Myocyte (in vitro differentiated cells): ENCODE measurements at places on chromosomes 6 and 20.

DNA sequence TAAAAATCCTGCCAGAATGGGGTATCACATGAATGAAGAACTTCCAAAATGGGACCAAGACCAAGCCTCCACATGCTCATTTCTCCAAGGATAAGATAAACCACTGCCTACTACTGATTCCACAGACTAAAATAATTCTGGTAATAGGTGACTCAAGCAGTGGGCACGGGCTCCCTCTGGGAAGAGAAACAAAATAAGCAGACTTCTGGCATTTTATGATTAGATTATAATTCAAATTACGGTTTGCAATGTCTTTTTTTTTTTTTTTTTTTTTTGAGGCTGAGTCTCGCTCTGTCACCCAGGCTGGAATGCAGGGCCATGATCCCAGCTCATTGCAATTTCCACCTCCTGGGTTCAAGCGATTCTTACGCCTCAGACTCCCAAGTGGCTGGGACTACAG, 16.0 kb downstream of the UQCC1 start:
- peak; percentile 66 for DNase-seq

DNA sequence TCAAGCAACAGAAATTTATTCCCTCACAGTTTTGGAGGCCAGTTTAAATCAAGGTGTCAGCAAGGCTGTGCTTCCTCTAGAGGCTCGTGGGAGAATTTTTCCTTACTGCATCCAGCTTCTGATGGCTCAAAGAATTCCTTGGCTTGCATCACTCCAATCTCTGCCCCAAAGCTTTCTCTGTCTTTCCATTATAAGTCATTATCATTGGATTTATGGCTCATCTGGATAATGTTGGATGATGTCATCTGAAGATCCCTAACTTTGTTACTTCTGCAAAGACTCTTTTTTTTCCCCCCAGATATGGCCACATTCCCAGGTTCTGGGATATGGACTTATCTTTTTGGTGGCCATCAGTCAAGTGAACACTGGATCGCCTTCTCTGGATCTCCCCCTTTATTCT, 146.3 kb upstream of the B3GAT2 start:
- DNase-seq, result no peak

GRCh38 chr6:39566456-39566855, 158.8 kb downstream of the KIF6 start:
- DNase-seq, result no peak

GRCh38 chr20:21529863-21530262, 16.0 kb upstream of the NKX2-2 start:
- no peak for DNase-seq

- DNase-seq, result no peak
Observed at GRCh38 chr6:168156742-168157265, 77.8 kb upstream of the FRMD1 start.

DNA sequence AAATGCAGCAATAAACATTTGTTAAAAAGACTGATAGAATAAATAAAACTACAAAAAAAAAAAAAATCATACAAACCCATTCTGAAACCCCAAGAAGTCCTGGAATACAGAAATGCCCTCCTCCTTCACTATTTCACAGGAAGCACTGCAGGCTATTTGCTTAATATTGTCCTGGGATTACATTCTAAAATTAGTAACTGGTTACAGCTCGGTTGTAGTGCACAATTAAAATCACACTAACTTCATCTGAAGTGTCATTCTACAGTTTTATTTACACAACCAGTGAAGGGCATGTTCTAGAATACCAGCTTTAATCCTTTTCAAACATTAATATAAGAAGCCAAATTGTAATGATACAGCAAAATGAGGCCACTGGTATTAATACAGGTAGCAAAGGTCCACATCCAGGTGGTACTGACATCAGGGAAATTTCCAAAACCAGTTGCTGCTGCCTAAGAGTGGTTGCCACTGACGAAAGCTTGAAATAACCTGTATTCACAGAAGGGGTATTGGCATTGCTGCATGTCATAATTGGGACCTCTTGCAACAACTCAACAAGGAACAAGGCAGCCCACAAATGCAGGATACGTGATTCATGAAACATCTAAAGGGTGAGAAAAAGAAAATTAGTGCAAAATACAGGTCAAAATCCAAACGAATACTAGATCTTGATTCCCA, 26.9 kb downstream of the AKIRIN2 start:
- no peak for DNase-seq

GRCh38 chr20:2292416-2293110, 3.2 kb upstream of the TGM3 start:
- peak; percentile 13 for DNase-seq

GRCh38 chr6:145948328-145948727, 15.8 kb downstream of the SHPRH start:
- DNase-seq, result peak; percentile 8

DNA sequence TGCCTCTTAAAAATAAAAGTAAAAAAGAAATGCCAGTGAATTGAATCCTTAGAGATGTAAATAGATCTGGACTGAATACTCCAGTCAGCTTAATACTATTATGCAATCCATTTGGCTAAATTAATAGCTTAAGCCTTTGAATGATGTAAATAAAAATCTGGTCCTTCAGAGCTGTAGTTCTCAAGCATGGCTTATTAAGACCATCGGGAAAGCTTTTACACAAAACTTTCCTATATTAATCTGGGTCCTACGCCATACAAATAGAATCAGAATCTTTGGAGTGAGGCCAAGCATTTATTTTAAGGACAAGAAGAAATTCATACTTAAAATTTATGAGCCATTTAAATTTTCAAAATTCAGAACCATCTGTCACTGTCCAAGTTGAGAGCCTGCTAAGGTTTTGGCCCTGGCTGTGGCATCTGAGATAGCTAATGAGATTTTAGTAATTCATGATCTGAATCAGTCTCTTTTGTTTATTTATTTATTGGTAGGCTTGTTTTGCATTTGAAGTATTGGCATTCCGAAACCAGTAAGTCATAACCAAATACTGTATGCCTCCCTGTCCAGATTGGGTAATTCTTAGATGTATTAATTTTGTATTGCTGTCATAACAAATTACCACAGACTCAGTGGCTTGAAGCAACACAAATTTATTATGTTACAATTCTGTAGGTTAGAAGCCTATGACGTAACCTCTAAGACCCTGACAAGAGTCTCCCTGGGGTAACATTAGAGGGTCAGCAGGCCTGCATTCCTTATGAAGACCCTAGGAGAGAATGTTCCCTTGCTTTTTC, 228.1 kb upstream of the RAB32 start:
- no peak for DNase-seq

GRCh38 chr6:133951227-133951626, 1.8 kb upstream of the TBPL1 start:
- no peak for DNase-seq

GRCh38 chr6:81979329-81979728, 226.8 kb upstream of the TENT5A start:
- no peak for DNase-seq

- DNase-seq, result no peak
Observed at GRCh38 chr6:7649037-7649810, 59.2 kb downstream of the SNRNP48 start.

DNA sequence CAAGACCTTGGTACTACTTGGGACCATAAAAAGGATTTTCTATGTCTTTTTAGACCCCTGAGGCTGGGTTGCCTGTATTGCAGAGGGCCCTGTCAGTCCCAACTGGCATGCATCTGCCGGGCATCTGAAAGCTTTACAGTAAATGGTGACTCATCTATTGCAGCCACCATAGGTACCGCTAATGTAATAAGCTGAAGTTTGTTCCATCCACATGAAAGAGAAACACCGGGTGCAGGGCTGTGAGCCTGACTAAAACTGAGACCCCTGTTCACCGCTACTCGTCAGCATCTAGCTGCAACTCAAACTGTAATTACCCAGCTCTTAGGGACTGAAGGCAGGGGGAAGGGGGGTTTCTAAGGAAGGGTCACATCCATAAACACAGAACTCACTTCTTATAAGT, 49.5 kb downstream of the TRERF1 start:
- no peak for DNase-seq

DNA sequence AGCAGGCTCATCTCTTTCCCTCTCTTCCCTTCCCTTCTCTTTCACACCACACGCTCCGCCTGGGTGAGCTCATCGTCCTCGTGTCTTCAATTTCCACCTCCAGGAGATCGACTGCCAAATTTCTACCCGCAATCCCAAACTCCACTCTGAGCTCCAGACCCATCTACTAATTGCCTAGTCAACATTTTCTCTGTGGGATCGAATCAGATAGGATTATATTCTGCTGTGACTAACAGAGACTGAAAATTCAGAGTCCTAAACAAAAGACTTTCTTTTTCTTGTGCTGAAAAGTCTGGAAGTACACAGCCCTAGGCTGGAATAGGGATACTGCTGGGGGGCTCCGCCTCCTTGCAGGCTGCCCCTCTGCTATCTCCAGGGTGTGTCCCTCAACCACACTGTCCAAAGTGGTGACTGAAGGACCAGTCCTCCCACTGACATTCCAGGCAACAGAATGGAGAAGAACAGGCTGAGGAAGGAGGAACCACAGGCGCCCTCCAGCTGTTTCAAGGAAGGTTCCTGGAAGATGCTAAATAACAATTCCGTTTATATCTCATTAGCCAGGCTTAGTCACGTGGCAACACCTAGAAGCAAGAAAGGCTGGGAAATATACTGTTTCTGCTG, 5.0 kb upstream of the HSPA12B start:
- peak; percentile 85 for DNase-seq

DNA sequence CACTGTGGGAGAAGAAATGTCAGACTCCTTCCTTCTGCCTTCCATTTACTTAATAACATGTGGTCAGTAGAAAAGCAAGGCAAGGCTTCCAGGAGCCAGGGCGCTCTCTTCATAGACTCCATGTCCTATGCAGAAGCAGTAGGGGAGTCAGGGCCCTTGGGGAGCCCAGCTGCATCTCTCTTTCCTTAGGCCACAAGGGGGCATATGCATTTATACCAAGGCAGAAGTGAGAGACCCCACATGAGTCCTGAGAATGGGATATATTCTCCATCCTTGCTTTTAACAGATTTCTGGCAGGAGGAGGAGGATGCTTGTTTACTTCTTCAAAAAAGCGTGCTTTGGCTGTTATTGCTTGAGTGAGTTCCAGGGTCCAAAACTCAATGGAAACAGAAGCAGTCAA, 198.5 kb downstream of the HIVEP2 start:
- peak; percentile 24 for DNase-seq

DNA sequence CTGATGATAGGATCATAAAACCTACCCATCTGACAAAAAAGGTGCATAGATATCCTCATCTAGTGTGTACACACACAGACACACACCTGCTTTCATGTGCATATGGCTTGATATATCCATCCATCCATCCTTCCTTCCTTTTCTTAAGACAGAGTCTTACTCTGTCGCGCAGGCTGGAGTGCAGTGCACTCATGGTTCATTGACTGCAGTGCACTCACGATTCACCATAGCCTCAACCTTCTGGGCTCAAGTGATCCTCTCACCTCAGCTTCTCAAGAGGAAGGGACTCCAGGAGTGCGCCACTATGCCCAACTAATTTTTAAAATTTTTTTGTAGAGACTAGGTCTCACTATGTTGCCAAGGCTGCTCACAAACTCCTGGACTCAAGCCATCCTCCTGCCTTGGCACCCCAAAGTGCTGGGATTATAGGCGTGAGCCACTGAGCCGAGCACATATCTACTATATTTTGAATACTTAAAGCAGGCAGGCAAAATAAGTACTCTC, 27.1 kb downstream of the ADNP start:
- no peak for DNase-seq

- no peak for DNase-seq
Observed at GRCh38 chr6:39496915-39497314, 174.4 kb upstream of the KCNK16 start.

DNA sequence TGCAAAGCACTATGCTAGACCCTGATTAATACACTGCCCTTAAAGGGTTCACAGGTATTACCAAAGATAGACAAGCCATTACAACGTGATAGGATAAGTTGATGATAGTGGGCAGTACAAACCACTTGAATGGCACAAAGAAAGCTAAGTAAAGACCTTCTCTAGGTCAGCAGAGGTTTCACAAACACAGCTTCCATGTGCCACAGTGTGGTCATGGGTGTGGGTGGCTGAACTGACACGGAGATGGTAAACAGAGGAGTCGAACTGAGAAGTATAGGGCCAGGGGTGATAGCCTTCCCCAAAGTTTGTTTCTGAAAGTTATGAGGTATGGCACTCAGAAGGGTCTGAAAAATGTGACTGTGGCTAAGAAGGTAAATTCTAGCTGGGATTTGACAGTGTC, 4.3 kb downstream of the ZBTB9 start:
- DNase-seq, result no peak

DNA sequence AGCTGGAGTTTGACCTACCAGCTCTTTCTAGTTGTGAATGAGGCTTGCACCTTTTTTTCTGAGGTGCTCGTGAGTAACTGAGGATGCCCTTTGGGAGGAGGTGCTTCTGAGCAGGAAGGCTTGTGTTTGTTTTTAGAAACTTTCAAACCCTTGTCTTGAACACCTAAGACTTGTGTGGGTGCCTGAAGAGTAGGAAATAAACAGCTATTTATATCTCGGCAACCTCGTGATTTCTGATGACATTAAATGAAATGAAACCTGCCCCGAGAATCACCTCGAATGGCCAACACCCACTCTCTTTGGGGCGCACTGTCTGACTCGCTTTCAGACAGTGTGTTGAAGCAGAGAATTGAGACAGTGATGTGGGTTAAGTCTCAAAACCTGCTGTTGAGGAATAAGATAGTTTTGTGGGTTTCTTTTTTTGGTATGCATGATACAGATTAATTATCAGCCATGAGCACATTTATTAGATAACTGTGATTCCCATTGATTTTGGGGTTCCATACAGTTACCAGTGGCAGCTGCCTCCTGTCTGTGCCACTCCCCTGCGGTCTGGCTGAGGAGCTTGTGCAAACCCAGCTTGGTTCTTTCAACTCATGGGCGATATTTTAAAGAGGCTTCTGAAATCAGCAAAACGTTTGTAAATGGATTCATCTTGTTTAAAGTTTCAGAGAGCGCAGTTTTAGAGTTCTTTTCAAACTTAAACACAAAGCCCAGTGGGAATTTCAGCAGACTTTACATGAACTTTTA, 8.4 kb downstream of the IRF4 start:
- DNase-seq, result no peak

DNA sequence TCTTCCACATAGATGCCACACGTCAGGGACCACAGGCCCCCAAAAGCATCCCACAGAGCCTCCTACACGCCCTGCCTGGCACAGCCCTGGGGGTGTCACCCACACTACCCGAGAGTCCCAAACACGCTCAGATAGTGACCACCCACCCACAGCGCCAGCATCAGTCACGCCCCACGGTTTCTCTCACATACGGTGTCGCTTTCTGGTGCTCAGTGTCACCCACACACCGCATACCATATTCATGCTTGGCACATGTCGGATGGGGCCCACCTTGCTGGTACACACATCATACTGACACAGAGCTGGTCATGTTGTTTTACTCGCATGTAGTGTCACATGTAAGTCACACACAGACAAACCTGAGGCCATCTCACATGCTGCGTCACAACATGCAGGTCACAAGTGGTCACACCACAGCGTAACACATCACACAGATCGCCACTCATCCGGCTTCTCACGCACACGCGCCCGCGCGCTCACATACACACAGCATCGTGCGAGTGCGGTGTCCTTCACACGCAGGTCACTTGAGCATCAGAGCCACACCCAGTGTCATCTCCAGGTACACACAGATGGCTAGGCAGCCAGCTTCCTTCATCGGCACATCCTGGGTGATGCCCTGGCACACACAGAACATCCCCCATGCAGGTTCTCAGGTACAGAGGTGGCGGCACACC, 3.4 kb downstream of the TEAD3 start:
- DNase-seq, result no peak

GRCh38 chr6:101445527-101445926, 52.0 kb downstream of the GRIK2 start:
- no peak for DNase-seq

- DNase-seq, result no peak
Observed at GRCh38 chr6:145225500-145225899, 509.8 kb downstream of the EPM2A start.
